RWPE1 (cell line): ENCODE measurements at places on chromosomes 12 and 14.

GRCh38 chr12:93742110-93742934 lies 65.1 kb downstream of the CRADD start:
- peak; percentile 67 for DNase-seq

GRCh38 chr14:20350860-20351259 lies 7.4 kb downstream of the PARP2 start:
- no peak for DNase-seq

- DNase-seq = peak; percentile 60
Measured at GRCh38 chr14:99729991-99730875, 46.1 kb downstream of the CYP46A1 start.

DNA sequence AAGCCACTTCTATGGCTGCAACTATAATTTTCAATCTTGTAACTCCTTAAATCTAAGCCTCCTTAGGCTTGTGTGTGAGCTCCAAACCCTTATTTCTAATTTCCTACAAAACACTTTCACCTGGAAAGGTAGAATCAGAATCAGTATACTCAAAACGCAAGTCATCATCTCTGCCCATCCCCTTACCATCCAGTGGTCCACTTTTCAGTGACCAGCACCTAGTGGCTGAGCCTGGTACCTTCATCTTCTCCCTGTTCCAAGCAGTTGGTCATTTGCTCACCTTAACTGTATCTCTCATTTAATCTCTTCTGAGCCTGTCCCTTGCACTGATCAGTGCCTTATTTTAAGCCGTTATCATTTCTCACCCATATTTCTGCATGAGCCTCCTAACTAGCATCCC lies 107.9 kb downstream of the PPM1H start:
- DNase-seq = no peak
